ENCODE measurements at places on chromosomes 7 and 10.

- no peak for DNase-seq
Observed at GRCh38 chr7:12534046-12534445, 36.5 kb upstream of the SCIN start.

GRCh38 chr7:74572301-74572979, 85.1 kb upstream of the GTF2I start:
- DNase-seq, result no peak

GRCh38 chr7:117116211-117116610, 162.9 kb downstream of the ST7 start:
- no peak for DNase-seq

GRCh38 chr10:94757916-94758315, 4.6 kb upstream of the CYP2C19 start:
- no peak for DNase-seq

DNA sequence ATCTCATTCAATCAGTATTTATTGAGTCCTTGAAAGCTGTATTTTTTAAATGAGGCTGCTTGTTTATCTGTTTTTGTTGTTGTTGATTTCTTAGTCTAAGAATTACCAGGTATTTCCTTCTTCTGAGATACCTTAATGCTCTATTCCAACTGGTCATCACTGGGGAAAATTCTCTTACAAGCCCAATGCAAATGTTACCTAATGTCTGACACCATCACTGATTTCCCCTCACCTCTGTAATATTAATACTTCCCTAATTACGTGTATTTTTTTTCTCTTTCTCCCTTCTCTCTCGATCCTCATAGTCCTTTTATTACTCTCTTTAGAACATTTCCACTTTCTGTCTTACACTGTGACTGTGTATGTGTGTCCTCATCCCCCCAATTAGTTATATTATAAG, 13.9 kb downstream of the HDAC9 start:
- no peak for DNase-seq

GRCh38 chr7:37683246-37684120, at the start of gene GPR141:
TSS of gene GPR141 (plus strand) at chr7:37683766. CDS start at chr7:37740394, 56,628 bp downstream.
- peak; percentile 34 for DNase-seq

DNA sequence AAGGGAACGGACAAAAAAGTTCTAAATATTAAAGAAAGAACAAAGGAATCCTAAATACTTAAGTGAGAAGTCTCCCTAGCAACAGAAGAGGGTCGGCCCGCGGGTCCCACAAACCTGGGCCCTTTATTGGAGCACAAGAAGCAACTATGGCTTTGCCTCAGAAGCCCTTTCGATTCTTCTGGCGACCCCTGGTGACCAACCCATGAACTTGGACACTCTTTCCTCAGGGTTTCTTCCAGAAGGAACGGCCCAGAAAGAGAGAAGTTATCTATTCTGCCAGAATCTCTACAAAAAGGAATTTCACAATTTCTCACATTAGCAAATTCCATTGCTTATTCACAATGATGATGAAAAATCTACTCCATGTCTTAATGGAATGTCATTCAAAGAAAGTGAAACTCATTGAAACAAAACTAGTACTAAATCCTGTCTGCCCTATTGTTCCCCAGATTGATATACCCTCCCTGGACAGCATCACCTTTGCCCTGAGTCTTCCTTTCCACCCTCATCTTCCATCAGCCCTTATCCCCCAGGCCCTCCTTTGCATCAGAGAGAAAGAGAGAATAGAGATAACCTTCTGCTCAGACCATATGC, 43.7 kb downstream of the CPVL start:
- peak; percentile 85 for DNase-seq

DNA sequence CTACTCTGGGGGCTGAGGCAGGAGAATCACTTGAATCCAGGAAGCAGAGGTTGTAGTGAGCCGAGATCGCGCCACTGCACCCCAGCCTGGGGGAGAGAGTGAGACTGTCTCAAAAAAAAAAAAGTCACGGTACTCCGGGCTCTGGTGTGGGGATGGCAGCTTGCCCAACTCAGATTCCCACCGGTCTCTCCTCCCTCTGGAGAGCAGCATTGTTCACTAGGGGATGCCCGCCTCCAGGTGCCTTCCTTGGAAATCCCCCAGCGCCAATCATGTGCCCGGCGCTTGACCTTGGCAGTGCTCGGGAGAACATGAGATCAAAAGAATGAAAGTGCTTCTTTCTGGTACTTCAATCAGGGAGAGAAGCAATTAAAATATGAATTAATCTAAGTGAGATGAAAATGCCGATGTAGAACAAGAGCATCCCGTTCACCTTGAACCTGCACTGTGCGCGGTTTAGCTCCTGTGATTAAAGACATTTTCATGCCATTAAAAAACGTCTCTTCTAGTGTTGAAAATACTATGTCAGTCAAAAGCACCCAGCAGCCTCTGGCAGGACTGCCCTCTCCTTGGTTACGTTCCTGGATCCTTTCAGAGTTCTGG, 1127.3 kb upstream of the AUTS2 start:
- no peak for DNase-seq

DNA sequence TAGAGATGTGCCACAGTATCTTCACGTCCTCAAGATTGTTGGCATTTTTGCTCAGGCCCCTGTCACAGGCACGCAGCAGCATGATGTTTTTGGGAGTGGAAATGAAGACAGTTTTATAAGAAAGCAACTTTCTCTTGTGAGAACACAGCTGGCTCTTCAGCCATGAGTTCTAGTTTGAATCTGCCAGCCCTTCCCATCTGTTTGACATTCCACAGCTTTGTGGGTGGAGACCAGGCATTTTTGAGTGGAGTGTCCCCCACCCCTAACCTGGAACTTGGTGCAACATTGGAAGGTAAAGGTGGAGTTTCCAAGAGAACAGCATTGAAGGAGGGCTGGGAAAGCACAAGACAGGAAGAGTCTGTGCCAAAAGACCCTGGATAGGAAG, 253.1 kb upstream of the IGFBP3 start:
- DNase-seq, result no peak

- no peak for DNase-seq
Observed at GRCh38 chr10:104268405-104268712, 625 bp upstream of the GSTO2 start.

DNA sequence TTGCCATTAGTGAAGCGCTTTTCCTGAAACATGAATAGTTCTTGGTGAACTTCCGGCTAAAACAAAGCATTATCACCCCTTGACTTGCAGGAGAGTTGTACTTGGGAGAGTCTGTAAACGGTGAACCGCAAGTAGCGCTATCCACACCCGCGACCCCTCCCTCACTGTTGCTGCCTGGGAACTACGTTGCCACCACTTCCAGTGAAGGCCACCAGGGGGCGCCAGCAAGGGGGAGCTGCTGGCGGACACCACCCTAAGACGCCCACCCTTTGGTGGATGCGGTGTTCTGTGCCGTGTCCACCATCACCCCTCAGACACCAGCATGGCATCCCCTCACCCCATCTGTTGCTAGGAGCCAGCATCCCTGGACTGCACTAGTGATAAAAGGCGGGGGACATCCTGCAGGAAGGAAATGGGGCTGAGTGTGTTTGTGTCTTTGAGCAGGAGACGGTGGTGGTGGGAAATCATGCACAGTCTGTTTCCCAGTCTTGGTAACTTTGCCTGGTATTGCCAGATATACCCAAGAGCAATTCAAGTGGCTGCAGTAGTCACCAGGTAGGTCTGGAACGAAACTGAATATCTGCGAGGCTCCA, 298.2 kb downstream of the FRMD4A start:
- DNase-seq, result peak; percentile 20

DNA sequence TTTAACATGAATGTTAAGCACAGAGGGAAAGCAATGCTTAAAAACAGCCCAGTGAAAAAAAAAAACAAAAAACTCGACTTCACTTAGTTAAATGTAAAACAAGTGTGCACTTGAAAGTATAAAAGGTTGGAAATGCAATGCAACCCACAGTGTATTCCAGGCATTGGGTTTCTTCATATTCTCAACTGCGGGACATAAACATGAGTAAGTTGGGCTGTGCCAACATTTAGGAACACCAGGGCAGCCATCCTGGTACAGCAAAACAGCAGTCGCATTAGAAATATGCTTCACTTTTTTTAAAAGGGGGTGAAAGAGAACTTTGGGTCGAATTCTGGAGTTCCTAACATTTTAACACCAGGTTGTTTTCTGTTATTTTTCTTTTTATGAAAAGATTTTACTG, 937 bp downstream of the STEAP1 start:
- no peak for DNase-seq

DNA sequence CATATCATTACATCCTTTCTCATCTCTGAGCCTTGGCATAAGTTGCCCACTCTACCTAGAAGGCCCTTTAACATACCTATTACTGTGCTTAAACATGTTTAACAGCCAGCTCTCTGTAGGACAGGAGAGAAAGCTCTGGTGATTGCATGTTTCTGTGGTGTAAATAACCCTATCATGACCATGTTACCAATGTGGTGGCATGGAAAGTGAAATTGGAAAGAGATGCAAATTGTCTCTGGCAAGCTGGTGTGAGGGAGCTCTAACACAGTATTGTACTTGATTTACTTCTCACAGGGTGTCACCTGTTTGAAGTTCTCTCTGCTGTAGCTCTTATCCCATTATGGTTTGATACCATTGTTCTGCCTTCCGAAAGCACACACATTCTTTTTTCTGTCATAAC, 231.8 kb upstream of the DKK1 start:
- no peak for DNase-seq

GRCh38 chr7:149196151-149196704, 882 bp downstream of the ZNF282 start:
- DNase-seq, result peak; percentile 20

DNA sequence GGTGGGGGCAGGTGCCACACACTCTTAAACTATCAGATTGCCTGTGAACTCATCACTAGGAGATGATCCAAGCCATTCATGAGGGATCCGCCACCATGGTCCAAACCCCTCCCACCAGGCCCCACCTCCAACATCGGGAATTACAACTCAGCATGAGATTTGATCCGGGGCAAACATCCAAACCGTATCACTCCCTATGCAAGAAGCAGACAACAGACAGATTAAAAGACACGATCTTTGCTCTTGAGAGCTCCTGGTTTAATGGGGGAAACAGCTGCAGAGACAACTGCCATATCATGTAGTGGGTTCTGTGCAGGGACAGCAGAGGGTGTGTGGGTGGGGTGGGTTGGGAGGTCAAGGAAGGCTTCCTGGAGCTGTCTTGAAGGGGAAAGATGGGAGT, 123.6 kb downstream of the EMX2 start:
- DNase-seq, result no peak

- DNase-seq, result no peak
Observed at GRCh38 chr7:157972914-157973313, 614.7 kb downstream of the PTPRN2 start.

GRCh38 chr7:31767686-31768358, 80.8 kb downstream of the PPP1R17 start:
- no peak for DNase-seq

GRCh38 chr7:19709249-19709578, 377 bp upstream of the POLR1F start:
- DNase-seq, result no peak

- DNase-seq, result no peak
Observed at GRCh38 chr10:61836888-61837754, 64.4 kb upstream of the ARID5B start.

DNA sequence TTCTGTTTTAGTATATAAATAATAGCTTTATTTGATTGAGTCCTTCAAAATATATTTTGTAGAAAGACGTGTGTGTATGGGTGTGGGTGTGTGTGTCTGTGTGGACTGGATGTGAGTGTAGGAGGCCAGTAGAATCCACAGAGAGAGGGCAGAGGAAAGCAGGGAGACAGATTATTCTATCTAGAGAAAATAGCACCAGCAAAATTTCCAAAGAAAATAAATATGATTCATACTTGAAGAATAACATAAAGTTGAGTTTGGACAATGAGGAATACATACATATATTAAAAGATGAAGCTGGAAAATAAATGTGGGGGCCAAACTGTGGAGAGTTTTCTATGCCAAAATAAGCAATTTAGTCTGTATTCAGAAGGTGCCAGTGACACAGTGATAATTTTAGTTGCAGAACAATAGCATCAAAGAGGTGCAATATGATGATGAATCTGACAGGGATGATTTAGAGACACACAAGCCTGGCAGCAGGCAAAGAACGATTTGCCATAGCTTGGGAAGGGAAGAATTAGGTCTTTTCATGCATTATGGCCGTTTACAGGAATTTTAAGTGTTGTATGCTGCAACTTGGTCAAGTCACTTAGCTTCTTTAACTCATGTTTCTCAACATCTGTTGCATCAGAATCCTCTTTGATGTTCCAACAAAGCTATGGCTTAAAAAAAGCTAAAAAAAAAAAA, 121.3 kb downstream of the SEMA3A start:
- DNase-seq, result no peak

DNA sequence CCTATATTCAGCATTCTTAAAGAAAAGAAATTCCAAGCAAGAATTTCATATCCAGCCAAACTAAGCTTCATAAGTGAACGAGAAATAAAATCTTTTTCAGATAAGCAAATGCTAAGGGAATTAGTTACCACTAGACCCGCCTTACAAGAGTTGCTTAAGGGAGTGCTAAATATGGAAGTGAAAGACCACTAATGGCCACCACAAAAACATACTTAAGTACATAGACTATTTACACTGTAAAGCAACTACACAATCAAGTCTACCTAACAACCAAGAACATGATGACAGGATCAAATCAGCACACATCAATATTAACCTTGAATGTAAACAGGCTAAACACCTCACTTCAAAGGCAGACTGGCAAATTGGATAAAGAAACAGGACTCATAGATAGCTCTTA, 42.2 kb upstream of the NME8 start:
- DNase-seq, result peak; percentile 23

DNA sequence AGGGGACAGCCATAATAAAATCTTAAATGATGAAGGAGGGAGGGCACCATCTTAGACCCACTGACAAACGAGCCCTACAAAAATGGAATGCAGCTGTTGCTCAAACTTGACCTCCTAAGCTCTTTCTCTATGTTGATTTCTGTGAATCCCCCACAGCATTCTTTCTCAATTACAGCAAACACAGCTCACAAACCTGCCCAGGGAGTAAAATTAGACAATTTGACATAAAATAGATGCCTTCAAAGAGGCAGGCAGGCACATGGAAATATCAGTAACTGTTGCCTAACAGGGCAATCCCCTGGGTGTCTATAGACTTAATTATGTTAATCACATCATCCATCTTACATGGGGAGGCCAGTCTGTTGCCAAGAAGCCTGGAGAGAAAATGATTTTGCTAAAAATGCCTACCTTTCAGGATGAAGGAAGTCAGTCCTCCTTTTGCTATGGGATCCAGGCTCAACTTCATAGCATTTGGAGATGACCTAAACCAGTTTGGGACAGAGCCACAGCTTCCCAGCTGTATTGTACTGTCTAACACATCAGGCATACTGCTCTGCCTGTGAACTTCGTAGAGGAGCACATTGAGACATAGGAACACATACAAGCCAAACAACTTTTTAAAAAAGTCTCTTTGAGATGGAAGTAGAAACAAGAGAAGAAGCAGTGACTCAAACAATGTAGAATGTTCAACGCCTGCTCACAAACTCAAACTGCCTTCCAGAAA, 1177.4 kb downstream of the SORCS1 start:
- DNase-seq, result no peak

GRCh38 chr10:2476218-2476811, 591.0 kb upstream of the PFKP start:
- no peak for DNase-seq
